Stimulated activated CD8-positive, alpha-beta memory T cell treated with anti-CD3 and anti-CD28 coated beads, Interleukin-15, amount 100 ng/mL, for 48 hours (primary cell): ENCODE measurements at places on chromosomes 12 and 14.

DNA sequence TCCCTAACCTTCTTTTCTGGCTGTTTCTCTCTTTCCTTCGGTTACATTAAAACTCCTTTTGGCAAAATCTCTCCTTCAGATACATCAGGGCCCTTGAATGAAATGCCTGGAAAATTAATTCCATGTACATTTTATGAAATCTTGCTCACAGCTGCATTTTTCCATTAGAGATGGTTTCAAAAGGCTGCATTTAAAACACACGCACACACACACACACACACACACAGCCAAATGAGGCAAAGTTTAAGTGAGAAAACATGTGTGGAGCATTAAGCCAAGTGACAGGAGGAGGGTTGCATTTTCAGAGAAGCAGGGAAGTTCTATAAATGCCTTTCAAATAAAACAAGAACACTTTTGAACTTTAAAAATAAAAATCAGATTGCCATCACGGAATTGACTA lies 216.4 kb downstream of the LRIG3 start:
- DNase-seq, result no peak

DNA sequence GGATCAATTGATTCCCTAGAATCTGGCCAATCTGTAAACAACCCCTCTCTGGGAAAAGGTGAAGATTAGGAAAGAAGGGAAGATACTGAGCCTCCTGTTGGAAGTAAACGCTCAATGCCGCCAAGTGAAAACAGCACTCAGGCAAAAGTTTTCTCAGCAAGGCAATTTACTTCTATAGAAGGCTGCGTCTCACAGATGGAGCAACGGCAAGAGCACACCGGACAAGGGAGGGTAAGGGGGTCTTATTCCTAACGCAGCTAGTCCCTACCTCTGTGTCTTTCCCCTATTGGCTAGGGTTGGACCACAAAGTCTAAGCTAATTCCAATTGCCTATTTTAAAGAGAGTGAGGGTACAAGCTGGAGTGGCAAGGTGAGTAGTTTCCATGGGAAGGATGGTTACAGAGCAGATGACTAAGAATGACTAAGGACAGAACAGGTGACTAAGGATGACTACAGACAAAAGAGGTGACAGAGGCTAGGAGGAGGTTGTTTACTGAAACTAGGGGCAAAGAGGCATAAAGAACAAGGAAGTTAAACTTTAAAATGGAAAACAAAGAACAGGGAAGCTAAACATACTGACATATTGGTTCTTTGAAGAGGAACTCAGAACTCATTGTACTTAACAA lies 5.6 kb upstream of the TTC9 start:
- DNase-seq, result no peak

DNA sequence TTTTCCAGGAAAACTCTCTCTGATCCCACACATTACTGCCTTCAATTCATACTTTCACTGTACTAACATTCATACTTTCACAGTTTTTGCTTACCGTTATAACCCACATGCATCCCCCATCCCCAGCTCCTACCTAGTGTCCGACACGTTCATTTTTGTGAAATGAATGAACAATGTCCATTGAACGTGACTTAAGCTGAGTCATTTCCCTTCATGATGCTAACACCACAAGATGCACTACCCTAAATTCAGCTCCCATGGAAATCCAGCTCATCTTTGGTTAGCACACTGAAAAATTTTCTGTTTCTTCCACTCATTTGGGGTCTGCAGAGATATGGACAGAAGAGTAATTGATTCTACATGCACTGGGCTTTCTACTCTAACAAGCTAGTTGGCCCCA lies 84.7 kb downstream of the GALNT4 start:
- DNase-seq, result no peak

DNA sequence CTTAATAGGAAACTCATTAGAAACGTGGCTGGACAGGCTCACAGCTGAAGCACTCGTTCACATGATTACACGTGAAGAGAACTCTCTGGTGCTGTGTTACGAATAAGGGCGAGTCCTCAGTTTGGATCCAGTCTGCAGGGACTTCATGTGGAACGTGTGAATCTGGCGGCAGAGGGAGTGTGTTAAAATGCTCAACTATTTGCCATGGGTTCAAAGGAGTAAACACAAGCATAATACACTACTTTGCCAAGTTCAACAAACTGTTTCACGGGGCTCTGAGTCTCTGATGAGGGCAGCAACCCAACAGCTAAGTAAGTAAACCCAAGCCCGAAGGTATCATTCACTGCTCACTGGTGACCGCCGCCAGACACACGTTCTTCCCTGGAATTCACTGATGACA lies 42.4 kb downstream of the NUAK1 start:
- DNase-seq, result no peak

GRCh38 chr12:3117144-3117581 lies 40.0 kb downstream of the TSPAN9 start:
- DNase-seq, result no peak

GRCh38 chr12:3631272-3631637 lies 121.7 kb downstream of the CRACR2A start:
- DNase-seq, result no peak

GRCh38 chr12:95767703-95768102 lies 22.9 kb downstream of the NTN4 start:
- DNase-seq, result no peak

- no peak for DNase-seq
These were observed 4.2 kb upstream of the IRF9 start for GRCh38 chr14:24156840-24157239.

- DNase-seq, result no peak
These were observed 7.6 kb upstream of the HEBP1 start for GRCh38 chr12:13007496-13008233.

- no peak for DNase-seq
These were observed 10.8 kb downstream of the BMAL2 start for GRCh38 chr12:27343255-27344000.

- DNase-seq, result no peak
These were observed 18.7 kb upstream of the NOS1 start for GRCh38 chr12:117380083-117380482.

- DNase-seq, result peak; percentile 69
These were observed 1.6 kb downstream of the TMEM121 start for GRCh38 chr14:105527826-105528585.

GRCh38 chr12:56143217-56143616 lies 9.2 kb upstream of the MYL6B start:
- no peak for DNase-seq

- DNase-seq, result no peak
These were observed 77.9 kb downstream of the SPATA7 start for GRCh38 chr14:88463318-88463717.

- DNase-seq, result no peak
These were observed 11.8 kb downstream of the BAG5 start for GRCh38 chr14:103550451-103551337.

GRCh38 chr12:27555925-27556778 lies 32.1 kb downstream of the PPFIBP1 start:
- DNase-seq, result no peak

- no peak for DNase-seq
These were observed 16.8 kb downstream of the PLXNC1 start for GRCh38 chr12:94165138-94165537.

- DNase-seq, result peak; percentile 1
These were observed 48.5 kb upstream of the CSRP2 start for GRCh38 chr12:76927170-76927784.

DNA sequence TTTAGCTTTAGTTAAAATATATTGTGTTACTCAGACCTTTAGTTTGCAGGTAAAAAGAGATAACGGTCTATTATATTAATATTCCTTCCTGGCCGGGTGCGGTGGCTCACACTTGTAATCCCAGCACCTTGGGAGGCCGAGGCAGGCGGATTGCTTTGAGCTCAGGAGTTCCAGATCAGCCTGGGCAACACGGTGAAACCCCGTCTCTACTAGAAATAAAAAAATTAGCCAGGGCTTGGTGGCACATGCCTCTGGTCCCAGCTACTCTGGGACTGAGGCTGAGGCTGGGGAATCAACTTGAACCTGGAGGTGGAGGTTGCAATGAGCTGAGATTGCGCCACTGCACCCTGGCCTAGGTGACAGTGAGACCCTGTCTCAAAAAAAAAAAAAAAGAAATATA lies 13.2 kb upstream of the EID3 start:
- DNase-seq, result no peak

DNA sequence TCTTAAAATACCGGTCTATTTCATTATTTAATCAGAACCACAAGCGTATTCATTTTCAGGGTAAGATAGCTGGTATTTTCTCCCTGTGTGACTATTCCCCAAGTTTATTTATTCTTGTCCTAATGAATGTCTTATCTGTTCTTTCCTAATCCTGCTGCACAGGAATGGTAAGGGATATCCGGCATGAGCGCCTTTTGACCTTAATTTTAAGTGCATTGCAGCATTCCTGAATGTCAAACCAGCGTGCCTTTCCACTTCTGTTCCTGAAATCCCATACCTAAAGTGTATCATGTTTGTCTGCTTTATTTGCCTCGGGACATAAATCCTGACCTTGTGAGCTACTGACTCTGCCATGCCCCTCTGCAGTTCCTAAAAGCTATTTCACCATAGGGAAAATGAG lies 1713.2 kb upstream of the FLRT2 start:
- no peak for DNase-seq

DNA sequence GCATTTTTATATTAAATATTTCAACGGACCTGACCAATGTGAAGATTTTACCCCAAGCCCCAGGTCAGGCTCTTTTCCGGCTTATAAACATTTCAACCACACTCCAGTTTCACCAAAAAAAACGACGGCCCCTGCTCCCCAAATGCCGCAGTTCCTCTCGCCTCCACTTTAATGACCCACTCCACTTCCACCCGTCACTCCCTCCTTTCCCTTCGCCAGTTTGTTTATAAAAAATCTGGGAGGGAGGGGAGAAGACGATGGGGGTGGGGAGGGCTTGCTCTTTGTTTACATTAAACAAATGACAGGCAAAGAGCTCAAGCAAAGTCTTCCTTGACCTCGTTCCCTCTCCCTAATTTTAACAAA lies 5.4 kb downstream of the SIX6 start:
- DNase-seq, result no peak

DNA sequence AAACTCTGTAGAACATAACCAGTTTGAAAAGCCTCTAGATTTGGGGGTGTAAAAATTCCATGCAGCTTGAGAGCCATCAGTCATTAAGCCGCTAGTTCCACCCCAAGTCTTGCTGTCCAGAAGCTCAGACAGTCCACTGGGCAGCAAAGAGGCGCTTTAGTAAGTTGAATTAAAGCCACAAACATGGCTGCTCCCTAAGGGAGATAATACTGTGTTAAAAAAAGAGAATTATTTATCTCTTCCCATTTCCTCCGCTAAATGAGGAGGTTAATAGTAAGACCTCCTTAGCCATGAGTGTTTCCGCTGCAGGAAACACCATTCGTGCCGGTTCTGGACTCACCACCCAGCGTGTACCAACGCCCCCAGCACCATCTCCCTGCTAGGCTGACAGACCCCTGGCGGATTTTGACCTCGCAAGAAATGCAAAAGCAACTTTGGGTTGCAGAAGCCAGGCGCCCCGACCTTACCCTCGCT lies 536 bp downstream of the TM7SF3 start:
- no peak for DNase-seq

DNA sequence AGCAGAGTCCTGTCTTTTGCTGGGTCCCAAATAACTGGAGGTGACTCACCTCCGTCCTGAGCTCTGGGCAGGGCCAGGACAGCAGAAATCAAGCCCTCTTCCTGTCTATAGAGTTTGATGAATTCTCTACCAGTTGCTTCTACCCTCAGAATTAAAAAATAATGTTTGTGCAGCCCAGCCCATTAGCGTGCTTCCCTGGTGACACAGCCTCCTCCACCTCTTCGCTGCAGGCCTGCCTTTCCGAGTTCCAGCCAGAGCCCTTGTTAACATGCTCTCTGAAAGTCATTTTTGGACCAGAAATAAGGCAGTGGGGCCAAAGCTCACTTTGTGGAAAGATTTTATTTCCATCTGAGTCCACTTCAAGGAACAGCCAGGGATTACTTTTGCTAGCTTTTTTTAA lies 94.0 kb downstream of the TBX5 start:
- DNase-seq, result no peak

- DNase-seq, result no peak
These were observed 25.8 kb upstream of the TMCC3 start for GRCh38 chr12:94676031-94676641.

DNA sequence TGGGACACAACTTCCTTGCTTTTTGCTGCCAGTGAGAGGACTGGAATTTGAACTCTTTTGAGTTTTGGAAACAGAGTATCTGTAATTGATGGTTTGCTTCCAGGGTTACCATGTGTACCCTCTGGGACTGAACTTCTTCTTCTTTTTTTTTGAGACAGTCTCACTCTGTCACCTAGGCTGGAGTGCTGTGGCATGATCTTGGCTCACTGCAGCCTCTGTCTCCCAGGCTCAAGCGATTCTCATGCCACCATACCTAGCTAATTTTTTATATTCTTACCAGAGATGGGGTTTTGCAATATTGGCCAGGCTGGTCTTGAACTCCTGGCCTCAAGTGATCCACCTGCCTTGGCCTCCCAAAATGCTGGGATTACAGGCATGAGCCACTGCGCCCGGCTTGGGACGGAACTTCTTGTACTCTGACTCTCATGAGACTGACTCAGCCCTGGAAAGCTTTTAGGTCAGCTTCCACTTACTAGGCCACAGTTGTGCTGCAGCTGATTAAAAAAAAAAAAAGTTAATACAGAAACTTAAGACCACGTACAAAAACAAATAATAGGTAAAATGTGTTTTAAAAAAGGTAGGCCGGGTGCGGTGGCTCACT lies 15.8 kb downstream of the SEL1L start:
- DNase-seq, result no peak

- no peak for DNase-seq
These were observed 5.1 kb upstream of the NELL2 start for GRCh38 chr12:44881197-44881596.

DNA sequence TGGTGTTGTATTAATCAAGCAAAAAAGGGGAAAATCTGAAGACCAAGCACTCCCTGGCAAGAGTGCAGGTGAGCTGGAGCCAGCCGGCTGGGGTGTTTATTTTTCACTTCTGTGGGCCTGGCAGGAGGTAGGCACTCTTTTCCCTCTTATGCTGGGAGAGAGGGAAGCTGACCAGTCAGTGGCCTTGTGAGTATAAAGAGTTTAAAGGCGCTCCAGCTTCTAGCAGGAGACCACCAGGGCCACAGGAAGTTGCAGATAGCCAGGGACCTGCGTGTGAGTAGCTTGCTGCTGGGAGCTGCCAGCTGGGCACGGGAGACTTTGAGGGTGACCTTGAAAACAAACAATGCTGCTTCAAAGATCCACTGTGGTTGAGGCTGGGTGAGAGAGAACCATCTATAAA lies 217.4 kb upstream of the PWP1 start:
- DNase-seq, result no peak

DNA sequence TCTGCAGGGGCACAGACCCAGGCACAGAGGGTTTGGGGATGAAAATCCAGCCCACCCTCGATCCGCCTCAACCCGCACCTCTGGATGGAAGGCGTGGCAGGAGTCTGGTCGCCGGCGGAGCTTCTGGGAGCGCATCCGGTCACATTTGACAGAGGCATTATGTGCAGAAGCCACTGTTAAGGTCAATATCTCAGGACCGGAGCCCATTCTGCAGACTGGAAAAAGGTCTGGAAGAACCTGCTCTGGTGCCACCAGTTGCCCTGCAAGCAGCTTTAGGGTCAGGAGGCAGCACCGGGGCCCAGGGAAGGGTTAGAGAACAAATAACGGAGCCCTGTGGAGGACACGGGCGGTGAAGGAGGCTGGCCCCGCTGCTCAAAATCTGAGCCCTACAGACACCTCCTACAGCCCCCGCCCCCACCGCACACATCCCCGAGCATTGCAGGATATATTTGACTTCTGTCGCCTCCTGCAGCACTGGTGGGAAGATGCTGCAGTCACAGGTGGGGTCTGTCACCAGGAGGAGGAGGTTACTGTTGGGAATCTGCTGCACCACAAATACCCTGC lies 25.1 kb upstream of the LRTM2 start:
- no peak for DNase-seq

- no peak for DNase-seq
These were observed 209.8 kb downstream of the CCER1 start for GRCh38 chr12:90745211-90745610.

GRCh38 chr14:34098045-34098984 lies 147.4 kb upstream of the EGLN3 start:
- no peak for DNase-seq
